ENCODE measurements at places on chromosomes 6 and 20.

DNA sequence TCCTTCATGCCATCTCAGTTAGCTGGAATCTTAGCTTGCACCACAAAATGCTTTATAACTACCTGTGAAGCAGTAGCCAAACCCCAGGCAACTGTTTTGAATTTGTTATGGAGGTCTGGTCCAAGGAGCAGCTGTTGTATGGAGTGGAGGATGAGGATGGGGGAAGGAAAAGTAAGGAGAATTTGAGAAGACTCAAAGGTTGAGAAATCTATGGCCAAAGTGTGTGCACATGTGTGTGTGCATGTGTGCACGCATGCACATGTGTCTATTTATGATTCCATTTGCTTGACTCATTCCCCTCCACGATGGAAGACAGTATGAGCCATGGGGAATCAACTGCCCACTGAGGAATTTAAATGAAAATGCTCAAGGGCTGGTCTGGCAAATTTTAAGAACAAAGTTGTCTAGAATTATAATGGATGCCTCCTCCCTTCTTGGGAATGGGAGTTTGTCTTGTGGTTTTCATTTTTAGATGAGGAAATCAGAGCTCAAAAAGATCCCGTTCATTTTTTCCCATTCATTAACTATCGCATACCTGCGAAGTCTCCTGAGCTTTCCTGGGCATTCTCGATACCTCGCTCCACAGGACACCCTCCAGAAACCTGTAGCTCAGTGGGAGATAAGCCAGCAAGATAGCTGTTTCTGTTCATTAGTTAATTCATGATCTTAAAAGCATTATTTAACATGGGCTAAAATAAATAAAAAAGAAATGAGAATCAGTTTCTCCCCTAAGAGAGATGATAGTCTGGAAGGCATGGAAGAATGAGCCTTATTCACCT is 152.3 kb upstream of the NEDD9 start:
- no peak for DNase-seq

DNA sequence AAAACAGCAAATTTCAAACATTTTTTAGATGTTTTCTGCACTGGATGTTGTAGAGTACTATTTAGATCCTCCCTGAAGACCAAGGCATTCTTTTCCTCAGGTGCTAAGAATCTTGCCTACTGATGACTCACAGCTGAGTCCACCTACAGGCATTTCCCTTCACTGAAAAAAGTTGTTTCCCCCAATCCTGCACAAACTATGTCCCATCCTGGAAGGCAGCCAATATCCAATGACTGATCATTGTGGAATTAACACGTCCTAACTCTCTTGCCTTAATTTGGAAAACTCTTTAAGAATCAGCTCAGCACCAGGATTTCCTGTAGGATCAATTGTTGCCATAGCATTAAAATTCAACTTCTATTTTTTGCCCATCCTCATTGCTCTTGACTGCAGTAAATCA is 268.4 kb upstream of the IRAK1BP1 start:
- peak; percentile 66 for DNase-seq

DNA sequence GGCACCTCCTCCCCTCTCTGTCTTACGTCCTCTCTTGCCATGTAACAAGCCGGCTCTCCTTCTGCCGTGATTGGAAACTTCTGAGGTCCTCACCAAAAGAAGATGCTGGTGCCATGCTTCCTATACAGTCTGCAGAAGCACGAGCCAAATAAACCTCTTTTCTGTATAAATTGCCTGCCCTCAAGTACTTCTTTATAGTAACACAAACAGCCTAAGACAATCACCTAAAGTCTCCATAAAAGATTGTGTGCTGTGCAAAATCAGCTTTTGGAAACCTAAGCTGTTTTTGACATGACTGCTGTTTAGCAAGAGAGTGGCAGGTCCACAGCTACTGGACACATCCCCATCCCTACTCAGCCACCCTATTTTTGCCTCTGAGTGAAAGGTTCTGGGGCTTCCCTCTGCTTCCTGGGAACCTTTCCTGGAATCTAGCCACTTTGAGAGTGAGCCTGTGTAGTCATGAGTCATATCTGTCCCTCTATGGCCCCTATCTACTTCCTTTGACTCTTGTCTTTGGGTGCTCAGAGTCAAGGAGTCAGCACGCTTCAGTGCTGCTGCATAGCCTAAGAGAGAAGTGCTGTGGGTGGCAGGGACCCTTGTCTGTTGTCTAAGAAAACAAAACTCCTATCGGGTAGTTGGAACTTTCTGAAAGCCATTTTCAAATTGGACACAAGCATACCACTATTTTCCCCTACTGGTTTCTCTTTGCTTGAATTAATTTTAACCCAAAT is 110.0 kb downstream of the PPP1R14C start:
- DNase-seq, result no peak

DNA sequence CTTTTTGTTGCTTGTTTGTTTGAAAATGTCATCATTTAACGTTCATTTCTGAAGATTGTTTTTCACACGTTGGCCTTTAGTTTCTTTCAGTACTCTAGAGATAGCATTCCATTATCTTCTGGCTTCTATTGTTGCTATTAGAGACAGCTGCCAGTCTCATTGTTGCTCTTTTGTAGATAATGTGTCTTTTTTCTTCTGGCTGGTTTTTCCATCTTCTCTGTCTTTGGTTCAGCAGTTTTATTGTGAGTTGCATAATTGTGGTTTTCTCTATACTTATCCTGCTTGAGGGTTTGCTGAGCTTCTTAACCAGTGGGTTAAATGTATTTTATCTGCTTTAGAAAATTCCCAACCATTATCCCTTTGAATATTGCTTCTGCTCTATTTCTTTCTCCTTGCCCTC is 23.2 kb upstream of the AIG1 start:
- DNase-seq, result no peak

DNA sequence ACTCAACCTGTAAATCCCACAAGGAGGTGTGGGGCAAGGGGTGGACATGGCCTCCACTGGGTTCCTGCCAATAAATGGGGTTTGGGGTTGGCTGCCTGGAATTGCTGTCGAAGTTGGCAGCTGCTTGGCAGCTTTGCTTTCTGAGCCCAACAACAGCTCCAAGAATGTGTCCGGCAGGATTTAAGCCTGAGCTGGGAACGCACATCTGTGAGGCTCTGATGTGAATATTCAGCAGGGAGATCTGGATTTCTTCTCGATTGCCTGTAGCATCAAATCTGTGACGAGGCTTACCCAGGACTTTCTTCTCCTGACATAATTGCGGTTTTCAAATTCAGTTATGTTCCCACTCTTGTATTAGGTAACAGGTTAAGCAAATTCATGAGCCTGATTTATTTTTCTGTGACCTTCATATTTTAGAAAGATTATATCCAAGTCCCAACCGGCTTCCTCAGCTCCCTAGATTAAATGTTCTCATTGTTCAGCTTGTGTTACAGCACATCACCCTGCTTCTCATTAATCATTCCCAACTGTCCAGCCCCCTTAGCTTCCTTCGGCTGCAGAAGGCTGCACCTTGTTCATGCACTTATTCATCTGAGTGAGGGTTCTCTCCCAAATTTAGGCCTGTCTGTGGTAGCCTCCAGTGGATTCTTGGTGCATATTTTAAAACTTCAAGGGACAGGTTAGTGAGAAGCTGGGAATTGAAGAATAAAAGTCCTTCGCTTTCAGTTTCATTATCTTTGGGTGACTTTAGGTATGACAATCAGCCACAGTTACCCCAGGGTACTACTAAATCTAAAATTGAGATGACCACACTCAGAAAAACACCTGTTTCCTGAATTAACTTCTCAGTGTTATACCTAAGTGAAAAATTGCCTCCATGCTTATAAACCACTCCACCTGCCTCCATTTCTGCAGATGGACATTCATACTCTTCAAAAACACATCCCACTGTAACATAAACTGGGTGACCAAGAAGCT is 310.0 kb downstream of the ESR1 start:
- no peak for DNase-seq

- no peak for DNase-seq
Observed at GRCh38 chr6:91761621-91762020, 1174.7 kb upstream of the MAP3K7 start.

GRCh38 chr6:491233-491632 is 99.7 kb downstream of the IRF4 start:
- DNase-seq, result no peak

GRCh38 chr6:146526192-146526591 is 17.4 kb upstream of the RAB32 start:
- DNase-seq, result no peak

DNA sequence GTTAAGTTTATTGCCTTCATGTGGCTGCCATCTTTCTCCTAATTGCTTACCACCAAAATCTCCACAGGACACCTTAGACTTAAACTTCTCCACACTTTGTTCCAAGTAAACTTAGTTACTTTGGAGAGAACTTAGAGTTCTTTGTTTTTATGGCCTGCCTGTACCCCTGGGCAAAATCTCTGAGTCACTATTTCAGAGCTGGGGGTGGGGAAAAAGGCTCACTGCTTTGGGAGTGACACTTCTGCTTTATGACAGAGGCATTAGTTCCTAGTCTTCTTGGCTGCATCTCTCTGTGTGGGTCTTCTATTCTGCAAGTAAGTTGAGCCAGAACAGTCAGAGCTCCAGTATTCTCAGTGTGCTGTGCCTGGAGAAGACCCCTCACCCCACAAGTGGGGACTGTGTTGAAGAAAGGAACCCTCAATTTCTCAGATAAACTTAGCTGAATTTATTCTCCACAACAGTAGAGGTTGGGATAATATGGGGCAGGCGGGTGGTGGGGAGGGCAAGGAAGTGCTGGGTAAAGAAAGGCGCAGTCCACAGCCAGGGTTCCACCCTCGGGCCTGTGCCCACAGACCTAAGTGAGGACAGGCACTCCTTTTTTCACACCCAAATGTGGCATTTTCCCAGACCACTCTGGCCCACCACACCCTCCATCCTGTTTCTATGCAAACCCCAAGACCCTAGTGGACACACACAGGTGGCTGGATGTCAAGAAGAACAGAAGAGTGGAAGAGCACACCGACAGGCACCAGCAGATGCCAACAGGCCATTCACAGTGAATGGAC is 636.6 kb upstream of the MAN1A1 start:
- no peak for DNase-seq

- DNase-seq, result no peak
Observed at GRCh38 chr6:53148684-53149083, at the start of gene GCM1. Gene GCM1 (minus strand): TSS chr6:53148841. CDS start chr6:53145632, 3,209 bp downstream.

GRCh38 chr6:99612551-99613408 is 6.1 kb downstream of the PRDM13 start:
- no peak for DNase-seq

DNA sequence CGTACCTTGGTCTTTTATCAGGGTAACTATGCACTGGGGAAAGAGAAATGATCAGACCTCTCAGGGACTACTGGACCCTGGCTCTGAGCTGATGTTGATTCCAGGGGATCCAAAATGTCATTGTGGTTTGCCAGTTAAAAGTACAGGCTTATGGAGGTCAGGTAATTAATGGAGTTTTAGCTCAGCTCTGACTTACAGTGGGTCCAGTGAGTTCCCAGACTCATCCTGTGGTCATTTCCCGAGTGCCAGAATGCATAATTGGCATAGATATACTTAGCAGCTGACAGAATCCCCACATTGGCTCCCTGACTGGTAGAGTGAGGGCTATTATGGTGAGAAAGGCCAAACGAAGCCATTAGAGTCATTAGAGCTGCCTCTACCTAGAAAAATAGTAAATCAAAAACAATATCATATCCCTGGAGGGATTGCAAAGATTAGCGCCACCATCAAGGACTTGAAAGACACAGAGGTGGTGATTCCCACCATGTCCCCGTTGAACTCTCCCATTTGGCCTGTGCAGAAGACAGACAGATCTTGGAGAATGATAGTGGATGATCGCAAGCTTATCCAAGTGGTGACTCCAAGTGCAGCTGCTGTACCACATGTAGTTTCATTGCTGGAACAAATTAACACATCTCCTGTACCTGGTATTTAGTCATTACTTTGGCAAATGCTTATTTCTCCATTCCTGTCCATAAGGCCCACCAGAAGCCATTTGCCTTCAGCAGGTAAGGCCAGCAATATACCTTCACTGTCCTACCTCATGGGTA is 152.4 kb downstream of the THBS2 start:
- no peak for DNase-seq

GRCh38 chr6:116797585-116797984 is 31.3 kb downstream of the GPRC6A start:
- DNase-seq, result no peak

DNA sequence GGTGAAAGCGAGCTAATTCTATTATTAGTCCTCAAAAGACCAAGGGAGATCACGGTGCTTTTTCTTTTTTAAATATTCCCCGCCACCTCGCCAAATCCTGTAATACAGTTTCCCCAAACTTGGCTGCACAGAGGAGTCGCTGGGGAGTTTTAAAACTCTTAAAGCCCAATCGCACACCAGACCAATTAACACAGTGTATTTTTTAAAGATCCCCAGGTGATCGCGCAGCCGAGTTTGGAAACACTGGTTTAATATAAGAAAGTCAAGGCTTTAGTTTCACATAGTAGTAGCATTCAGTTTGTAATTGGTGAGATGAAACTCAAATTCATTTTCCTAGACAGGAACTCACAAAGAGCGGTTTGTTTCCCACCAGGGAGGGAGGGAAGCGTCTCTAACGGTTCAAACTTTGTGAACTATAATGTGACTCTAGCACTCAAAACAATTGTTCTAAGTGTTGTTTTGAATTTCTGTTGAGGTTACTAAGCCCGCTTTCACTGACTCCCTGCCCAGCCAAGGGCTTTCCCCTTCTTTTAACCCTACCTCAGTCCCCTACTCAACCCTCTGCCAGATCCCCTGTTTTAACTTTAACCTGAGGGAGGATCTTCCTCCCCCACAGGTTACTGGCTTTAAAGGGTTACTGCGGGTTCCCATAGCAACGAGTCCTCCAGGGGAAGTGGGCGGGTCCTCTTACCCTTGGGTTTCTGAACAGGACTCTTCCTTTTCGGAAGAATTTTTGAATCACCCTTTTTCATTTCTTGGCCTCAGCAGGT is 25.7 kb upstream of the BTBD3 start:
- DNase-seq, result peak; percentile 72

- DNase-seq, result peak; percentile 23
Observed at GRCh38 chr20:36344517-36345132, 38.5 kb downstream of the DLGAP4 start.

DNA sequence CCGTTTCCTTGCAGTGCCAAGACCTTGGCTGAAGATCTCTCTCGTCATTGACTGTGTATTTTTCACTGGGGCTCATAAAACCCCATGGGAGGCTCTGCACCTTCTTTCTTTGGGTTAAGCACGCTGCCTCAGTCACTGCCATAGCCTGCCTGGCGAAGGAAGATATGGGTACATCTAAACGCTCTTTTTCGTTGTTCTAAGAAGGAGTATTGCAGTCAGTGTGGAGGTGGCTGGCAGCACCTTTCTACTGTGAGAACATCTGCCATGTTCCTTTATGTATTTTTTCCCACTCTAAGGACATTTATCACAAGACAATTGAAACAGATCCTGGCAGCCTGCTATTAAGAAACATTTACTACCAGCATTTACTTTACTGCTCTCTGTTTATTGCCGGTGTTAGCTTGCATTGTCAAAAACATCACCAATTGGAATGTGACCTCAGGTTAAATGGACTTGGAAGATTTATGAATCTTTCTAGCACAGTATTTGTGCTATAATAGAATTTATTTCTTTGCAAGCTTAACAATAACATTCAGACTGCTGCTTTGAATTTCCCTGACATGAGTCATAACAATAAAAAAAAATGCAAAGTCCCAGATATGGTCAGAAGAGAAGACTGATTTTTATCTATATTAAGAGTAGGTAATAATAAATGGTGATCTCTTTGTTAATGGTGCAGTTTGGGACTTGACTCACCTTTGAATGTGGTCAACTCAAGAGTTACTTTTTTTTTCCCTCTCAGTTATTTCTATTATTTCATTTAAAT is 62.2 kb upstream of the CLDN20 start:
- DNase-seq, result no peak

GRCh38 chr6:125717120-125717731 is 32.2 kb upstream of the HEY2 start:
- DNase-seq, result no peak
